Upper lobe of right lung (tissue), 1 donor: ENCODE measurements at places on chromosomes 1 and 21.

DNA sequence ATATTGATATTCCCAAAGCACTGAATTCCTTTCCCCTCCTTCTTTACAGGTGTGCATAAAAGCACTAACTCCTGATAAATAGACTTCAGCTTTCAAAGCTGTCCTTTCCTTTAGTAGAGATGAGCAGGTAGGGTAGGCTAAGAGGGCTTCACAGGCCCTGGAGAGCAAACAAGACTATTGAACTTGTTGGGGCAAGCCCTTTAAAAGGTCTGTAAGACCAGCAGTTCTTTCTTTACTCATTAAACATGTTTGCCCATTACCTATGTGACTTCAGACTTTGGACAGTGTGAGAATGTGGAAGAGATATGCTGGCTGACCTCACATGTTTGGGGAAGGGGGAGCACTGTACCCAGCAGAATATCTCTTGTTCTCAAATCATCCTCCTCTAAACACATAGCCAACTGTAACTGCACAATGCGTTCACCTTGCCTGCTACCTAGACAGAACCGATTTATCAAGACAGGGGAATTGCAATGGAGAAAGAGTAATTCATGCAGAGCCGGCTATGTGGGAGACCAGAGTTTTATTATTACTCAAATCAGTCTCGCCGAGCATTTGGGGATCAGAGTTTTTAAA lies 27.1 kb upstream of the HAO2 start:
- no peaks in the 10 kb centered on the region for H3K4me1 ChIP-seq
- H3K4me3 ChIP-seq, result no peak overlapping the region
- no peak overlapping the region for H3K27ac ChIP-seq

DNA sequence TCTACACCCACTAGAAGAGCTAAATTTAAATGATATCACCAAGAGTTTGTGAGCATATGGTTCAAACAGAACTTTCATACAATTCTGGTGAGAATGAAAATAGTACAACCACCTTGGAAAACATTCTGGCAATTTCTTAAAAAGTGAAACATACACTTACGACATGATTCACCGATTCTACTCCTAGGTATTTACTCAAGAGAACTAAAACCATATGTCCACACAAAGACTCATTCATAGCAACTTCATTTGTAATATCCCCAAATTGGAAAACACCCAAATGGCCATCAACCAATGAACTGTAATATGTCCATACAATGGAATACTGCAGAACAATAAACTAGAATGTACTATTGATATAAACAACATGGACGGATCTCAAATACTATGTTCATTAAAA lies 51.2 kb upstream of the ADAM30 start:
- H3K36me3 ChIP-seq, result peaks cover 52% of the 10 kb centered on the region
- no peak overlapping the region for H3K27ac ChIP-seq
- no peaks in the 10 kb centered on the region for H3K4me1 ChIP-seq
- no peak for DNase-seq

- no peak overlapping the region for H3K27ac ChIP-seq
- H3K27me3 ChIP-seq, result no peaks in the 10 kb centered on the region
- no peaks in the 10 kb centered on the region for H3K4me1 ChIP-seq
- no peak overlapping the region for H3K4me3 ChIP-seq
- DNase-seq, result no peak
These were observed 38.1 kb downstream of the AZIN2 start for GRCh38 chr1:33119050-33119449.

- peak overlapping the region; percentile 75 for H3K27ac ChIP-seq
- DNase-seq, result peak; percentile 71
- peak overlapping the region; percentile 58 for H3K4me3 ChIP-seq
- no peaks in the 10 kb centered on the region for H3K27me3 ChIP-seq
- no peaks in the 10 kb centered on the region for H3K36me3 ChIP-seq
These were observed 9.6 kb downstream of the VPS26C start for GRCh38 chr21:37257511-37257966.

- no peaks in the 10 kb centered on the region for H3K27me3 ChIP-seq
- no peak for DNase-seq
- H3K27ac ChIP-seq, result peak overlapping the region; percentile 73
- peaks cover 38% of the 10 kb centered on the region for H3K4me1 ChIP-seq
These were observed 28.5 kb downstream of the ECE1 start for GRCh38 chr1:21261551-21262292.
